Activated CD4-positive, alpha-beta T cell treated with anti-CD3 and anti-CD28 coated beads for 4 hours (primary cell): ENCODE measurements at places on chromosomes 16 and 17.

GRCh38 chr16:19939553-19939952, 54.9 kb upstream of the GPRC5B start:
- DNase-seq: no peak

DNA sequence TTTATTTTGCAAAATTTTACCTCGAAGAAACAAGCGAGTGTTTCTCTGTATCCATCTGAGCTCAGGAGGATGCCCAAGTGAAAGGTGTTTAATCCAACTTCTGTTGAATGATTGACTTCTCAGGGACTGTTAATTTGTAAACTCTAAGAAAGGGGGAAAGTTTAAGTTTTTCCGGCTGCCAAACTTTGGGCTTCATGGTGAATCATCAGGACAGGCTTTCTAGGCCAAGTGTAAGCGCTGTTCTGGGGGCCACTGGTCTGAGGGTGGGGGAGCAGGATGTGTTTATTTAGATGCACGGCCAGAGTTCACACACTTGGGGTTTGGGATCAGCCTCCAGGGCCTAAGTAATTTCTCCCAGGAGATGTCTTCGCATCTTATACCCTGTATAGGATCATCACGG, 110.4 kb downstream of the PITPNC1 start:
- no peak for DNase-seq

DNA sequence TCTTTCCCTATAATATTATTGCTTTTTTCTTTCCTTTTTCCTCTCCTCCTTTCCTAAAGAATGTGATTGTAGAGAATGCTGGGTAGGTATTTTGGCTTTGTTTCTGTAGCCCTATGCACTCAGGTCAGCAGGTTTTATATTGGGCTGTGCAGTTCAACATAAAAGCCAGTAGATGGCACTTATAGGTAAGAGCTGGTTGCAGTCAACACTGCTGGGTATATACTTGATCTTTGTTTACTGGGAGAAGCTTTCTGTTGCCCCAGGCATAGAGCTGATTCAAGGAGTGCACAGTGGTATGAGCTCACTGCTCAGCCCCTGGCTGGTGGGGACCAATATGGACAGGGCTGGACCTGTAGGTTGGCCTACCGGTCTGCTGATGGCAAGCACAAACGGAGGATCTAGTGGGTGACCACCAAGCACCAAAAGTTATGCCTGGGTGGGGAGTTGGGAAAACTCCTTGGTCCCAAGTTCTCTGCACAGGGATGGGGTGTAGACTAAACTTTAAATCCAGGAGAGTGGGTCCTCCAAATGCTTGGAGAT, 378.9 kb downstream of the PMP22 start:
- no peak for DNase-seq

DNA sequence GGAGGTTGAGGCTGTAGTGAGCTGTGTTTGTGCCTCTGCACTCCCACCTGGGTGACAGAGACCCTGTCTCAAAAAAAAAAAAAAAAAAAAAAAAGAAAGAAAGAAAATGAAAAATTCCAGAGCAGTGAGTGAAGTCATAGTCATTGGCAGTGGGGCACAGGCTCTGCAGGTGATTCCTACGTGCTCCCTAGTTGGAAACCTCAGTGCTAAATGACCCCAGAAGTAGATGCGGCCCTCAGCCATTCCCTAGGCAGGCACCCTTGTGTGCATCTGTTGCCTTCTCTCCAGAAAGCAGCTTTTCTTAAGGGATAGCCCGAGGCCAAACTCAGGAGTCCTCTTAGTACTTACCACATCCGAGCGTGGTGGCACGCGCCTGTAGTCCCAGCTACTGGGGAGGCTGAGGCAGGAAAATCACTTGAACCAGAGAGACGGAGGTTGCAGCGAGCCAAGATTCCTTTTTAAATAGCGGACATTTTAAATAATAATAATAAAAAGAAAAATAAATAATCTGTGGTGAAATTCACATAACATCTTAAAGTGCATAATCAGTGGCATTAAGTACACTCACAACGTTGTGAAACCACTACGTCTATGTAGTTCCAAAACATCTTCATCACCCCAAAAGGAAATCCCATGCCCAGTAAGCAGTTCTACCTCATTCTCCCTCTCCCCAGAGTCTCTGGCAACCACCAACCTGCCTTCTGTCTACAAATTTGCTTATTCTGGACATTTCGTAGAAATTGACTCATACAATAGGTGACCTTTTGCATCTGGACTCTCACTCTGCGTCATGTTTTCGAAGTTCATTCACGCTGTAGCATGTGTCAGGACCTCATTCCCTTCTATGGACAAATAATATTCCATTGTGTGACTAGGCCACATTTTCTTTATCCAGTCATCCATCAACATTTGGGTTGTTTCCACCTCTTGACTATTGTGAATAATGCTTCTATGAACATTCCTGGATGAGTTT, 12.5 kb upstream of the SPHK1 start:
- DNase-seq: no peak

- DNase-seq: no peak
These were observed 29.4 kb upstream of the CACNG1 start for GRCh38 chr17:67015001-67015400.

DNA sequence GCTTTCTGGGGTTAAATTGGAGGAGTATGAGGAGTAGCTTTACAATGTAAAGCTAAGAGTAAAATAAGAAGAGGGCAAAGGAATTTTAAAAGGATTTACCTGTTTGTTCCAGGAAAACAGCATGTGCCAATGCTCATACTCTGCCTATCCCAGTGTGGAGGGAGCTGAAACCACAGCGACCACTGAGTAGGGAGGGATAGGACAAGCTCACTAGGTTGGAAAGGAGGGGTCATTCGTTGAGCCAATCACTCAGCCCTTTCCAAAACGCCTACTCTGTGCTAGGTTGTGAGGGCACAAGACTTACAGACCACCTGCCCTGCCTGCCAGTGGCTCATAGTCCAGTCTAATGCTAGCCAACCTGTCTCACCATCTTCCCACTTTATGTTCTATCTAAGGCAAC, 1.1 kb upstream of the DNAJC7 start:
- no peak for DNase-seq

- DNase-seq: no peak
These were observed 270.6 kb upstream of the PMFBP1 start for GRCh38 chr16:72442385-72443158.

DNA sequence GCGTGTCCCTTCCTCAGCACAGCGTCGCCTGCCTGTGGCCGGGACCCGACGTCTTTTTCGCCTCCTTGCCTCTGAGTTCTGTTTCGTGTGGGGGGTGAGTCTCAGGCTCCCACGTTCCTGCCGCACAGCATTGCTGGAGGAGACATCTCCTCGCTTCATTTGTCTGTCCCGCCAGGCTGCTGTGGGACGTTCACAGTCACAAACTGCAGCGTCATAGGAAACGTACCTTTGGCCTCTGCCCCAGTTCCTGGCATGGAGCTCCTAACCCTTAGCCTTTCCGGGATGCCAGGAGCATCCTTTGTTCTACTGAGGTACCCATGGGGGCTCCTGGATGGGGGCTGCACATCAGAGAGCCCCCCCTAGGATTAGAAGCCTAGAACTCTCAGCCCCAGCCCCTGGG, 18.2 kb upstream of the CBFA2T3 start:
- DNase-seq: no peak

DNA sequence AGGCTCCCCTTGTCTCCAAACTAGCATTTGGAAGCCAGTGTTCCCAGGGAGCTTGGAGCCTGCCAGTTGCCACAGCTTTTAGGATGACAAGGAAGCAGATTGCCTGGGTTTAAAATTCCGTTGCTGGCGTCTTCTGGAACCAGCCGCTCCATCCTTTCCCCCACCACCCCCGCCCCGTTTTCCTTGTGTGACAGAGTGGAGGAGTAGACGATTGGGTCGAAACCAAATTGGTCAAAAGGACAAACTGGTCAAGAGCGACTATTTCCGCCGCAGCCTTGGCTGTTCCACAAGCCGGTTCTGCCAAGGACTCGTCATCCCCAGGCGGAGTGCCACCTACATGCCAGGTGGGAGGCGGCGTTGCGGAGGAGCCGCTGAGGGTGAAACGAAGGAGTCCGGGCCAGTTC, 91.1 kb downstream of the RPA1 start:
- DNase-seq: no peak

DNA sequence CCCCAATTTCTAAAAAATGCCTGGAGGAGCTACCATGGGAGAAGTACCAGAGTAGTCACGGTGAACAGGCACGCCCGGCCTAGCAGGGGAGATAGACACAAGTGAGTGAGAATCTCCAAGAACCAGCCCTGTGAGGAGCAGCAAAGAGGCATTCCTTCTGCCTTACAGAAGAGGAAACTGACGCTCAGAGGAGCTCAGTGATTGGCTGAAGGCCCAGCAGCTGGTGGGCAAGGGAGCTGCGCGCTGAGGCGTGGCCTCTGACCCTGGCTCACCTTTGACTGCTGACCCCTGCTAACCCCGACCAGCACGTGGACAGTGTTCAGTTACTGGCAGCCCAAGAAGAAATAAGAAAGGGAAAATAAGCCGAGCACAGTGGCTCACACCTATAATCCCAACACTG, 1.8 kb downstream of the C16orf96 start:
- no peak for DNase-seq

- no peak for DNase-seq
These were observed 4.2 kb upstream of the CRK start for GRCh38 chr17:1460233-1460632.

DNA sequence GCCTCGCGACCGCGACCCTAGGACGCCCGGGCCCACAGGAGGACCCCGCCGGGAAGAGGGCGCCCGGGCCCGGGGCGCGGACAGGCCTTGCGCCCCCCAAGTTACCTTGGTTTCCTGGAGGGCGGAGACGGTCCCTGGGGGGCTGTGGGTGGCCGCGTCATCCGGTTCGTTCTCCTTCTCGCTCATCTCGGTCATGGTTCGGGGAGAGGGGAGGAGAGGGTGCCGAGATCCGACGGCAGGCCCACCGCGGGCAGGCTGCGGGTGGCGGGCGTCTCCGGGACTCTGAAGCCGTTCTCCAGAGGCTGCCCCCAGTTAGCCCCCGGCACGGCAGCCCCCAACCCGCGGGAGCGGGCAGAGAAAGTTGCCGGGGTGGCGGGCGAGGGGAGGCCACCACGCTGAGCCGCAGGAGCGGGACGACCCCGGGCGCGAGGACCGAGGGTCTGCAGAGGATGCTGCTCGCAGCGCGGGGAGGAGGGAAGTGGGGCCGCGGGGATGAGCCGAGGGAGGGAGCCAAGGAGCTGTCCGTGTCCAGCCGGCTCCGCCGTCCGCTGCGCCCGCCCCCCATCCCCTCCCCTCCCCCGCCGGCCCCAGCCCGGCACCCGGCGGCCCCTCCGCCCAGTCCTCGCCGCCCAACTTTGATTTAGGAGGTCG, at the start of gene STAC2:
Gene STAC2, minus strand, starts transcription at position 638 of the 651 bp plus-strand sequence. Its CDS starts 443 bp downstream, at position 195.
- no peak for DNase-seq

GRCh38 chr17:69669441-69670178, 255.1 kb downstream of the MAP2K6 start:
- DNase-seq: no peak

DNA sequence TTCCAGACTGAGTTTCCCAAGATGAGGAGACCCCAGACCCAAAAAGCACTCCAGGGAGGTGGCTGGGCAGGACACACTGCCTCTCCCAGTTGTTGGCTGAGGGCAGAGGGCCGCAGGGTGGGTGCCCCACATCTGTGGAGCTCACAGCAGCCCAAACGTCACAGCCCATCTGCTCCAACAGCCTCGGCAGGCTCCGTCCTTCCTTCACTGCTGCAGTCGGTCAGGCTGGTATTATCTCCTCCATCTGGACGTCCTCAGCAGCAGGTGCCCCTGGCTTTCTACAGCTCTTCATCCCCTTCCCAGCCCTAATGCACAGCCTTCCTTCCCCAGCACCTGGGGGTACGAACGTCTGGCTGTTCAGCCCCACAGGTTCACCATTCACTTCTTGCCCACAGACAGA, 55.2 kb downstream of the PRMT7 start:
- no peak for DNase-seq

DNA sequence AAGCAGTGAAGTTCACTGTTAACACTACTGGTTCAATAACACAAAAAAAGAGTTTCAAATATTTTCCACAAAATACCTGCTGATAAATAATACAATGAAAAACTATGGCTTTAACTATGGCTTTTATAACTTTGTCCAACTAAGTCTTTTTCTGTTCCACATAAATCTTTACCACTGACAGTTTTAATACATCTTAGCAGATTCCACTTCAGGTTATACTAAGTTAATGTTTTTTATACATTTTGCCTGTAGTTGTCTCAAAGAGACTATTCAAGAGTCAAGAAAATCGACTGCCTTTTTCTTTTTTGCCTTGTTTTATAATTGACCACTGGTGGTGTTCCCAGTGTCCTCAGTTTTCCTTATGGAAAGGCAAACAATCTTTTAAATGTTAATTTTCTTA, 379.7 kb upstream of the PMFBP1 start:
- no peak for DNase-seq

GRCh38 chr16:69555867-69556266, 9.9 kb upstream of the NFAT5 start:
- DNase-seq: no peak

DNA sequence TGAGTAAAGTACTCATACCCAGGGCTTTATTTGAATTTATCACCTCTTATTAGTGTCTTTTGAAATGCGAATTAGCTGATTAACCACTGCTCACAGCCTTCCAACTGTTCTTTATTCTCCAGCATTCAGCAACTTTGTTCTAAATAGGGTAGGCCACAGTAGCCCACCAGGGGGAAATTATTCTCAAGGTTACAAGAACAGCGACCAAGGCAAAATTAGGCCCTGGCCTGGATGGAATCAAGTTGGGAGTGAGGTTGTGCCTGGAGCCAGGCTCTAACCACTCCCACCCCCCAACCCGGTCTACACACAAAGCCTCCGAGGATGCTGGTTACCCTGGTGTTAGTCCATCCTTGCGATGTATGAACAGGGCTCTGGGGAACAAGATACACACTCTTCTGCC, 245.5 kb downstream of the STX8 start:
- no peak for DNase-seq

DNA sequence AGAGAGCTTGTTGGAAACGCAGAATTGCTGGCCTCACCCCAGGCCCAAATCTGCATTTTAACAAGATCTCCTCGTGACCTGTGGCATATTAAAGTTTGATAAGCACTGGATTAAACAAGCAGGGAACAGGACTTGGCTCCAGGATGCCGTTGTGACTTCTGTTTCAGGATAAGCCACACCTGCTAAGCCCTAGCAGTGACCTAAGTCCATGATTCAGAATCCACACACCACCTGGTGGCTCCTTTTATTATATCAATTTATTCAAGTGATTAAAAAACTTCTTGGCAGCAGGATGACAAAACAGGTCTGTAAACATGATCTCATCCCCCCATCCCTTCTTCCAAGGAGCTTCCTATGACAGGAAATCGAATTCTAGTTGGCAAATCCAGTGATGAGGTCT, 9.1 kb downstream of the NAGPA start:
- no peak for DNase-seq

GRCh38 chr17:17377071-17377967, 74.1 kb downstream of the NT5M start:
- no peak for DNase-seq

DNA sequence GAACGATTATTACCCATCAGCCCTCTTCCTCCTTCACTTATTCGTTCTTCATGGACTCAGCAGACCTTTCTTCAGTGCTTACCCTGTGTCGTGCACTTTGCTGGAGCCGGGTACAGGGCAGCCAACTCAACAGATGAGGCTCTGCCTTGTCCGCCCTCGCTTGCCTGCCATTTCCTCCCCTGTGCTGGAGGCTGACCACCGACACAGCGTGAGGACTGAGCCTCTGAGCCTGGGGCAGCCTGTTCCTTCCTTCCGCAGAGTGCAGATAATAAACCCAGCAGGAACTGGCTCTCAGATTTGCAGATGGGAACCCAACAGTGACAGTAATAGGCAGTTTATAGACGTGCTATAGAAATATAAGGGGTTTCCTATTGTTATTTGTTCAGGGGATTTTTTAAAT, 7.0 kb upstream of the SLC39A11 start:
- DNase-seq: no peak
